ENCODE measurements at places on chromosomes 2 and 18. TPM values are rescaled to one million over a fixed set of nuclear protein-coding genes. Genes with fewer than 3 reads are reported as not detected.

SNRNP27 gene
- 47.1 TPM for total RNA-seq

CNDP1 gene
- 0.29 TPM for total RNA-seq

PDE1A gene
- total RNA-seq: not detected

LGALSL gene
- total RNA-seq: 20.4 TPM

PDE11A gene
- 0.13 TPM for total RNA-seq

SERPINB12 gene
- not detected for total RNA-seq

HOXD3 gene
- total RNA-seq: not detected

SYT4 gene
- total RNA-seq: 3.4 TPM

INHA gene
- 0.24 TPM for total RNA-seq

DLX1 gene
- total RNA-seq: not detected

EIF2B4 gene
- 67.2 TPM for total RNA-seq

FMNL2 gene
- total RNA-seq: 30.3 TPM

LBX2 gene
- total RNA-seq: 1.1 TPM

SCTR gene
- total RNA-seq: not detected

DOCK10 gene
- 0.79 TPM for total RNA-seq

RNU2-63P gene
- total RNA-seq: 20.4 TPM

ASXL3 gene
- total RNA-seq: 0.35 TPM

NOSTRIN gene
- total RNA-seq: not detected

SP140 gene
- 0.70 TPM for total RNA-seq

RABL2A gene
- total RNA-seq: 11.4 TPM

NR4A2 gene
- 1.5 TPM for total RNA-seq

ADRA2B gene
- total RNA-seq: 2.7 TPM

CHST9 gene
- 3.0 TPM for total RNA-seq

TRIP12 gene
- total RNA-seq: 166 TPM

KLHL41 gene
- total RNA-seq: not detected

EVX2 gene
- total RNA-seq: not detected

ANKRD62 gene
- not detected for total RNA-seq

ASB3 gene
- total RNA-seq: 23.1 TPM
